ENCODE measurements at places on chromosomes 4 and X. TPM values are rescaled to one million over a fixed set of nuclear protein-coding genes. Genes with fewer than 3 reads are reported as not detected.

The F9 gene
- total RNA-seq: not detected

The UGT2B10 gene
- not detected for total RNA-seq

The STOX2 gene
- not detected for total RNA-seq

The XAGE1A gene
- total RNA-seq: not detected

The PAGE4 gene
- total RNA-seq: not detected

The CLDN34 gene
- total RNA-seq: not detected

The BEND2 gene
- total RNA-seq: not detected
